ENCODE measurements at places on chromosomes 6 and 20.

DNA sequence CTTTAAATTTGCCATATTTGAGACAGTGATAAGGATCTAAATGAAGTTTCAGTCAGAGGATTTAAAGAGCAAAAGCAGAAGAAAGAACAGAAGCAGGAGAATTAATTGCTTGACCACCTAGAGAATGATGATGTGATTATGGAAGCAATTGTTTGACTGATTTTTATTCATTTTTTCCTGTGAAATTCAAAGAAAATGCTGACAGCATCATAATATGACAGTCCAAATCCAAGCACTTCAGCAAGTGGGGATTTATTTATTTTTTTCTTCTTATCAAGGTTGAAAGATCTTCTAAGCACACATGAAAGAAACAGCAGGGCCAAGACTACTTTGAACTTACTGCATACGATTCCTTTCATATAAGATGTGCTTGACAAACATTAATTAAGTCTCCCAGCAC lies 125.2 kb downstream of the BMP2 start:
- no peaks in the 10 kb centered on the region for H3K27me3 ChIP-seq
- H3K27ac ChIP-seq, result no peak overlapping the region
- no peaks in the 10 kb centered on the region for H3K4me1 ChIP-seq
- H3K36me3 ChIP-seq, result no peaks in the 10 kb centered on the region

DNA sequence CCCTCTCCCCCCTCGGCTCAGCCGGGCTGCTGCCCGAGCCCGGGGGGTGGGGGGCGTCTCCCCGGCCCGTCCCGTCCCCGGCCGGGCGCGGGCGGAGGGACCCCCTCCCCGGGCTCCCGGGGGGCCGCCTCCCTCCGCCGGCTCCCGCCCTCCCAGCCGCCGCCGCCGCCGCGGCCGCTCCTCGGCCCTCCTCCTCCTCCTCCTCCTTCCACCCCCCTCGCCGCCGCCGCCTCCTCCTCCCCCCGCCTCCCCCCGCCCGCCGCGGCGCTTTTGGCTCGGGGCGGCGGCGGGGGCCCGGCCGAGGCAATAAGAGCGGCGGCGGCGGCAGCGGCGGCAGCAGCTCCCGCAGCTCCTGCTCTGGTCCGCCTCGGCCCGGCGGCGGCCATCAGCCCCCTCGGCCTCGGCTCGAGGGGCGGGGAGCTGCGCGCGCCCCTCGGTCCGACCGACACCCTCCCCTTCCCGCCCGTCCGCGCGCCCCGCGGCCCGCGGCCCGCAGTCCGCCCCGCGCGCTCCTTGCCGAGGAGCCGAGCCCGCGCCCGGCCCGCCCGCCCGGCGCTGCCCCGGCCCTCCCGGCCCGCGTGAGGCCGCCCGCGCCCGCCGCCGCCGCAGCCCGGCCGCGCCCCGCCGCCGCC lies 38.7 kb downstream of the GNAS start:
- peak overlapping the region; percentile 85 for H3K27ac ChIP-seq
- peak overlapping the region; percentile 72 for H3K4me3 ChIP-seq
- H3K4me1 ChIP-seq, result peaks cover 54% of the 10 kb centered on the region

GRCh38 chr20:13613917-13614316 lies 24.8 kb downstream of the TASP1 start:
- no peak overlapping the region for H3K27ac ChIP-seq
- no peak for DNase-seq
- H3K4me1 ChIP-seq, result no peaks in the 10 kb centered on the region
- H3K27me3 ChIP-seq, result no peaks in the 10 kb centered on the region
- H3K4me3 ChIP-seq, result no peak overlapping the region
- peaks cover 50% of the 10 kb centered on the region for H3K36me3 ChIP-seq

GRCh38 chr20:61812845-61813485 lies 252.7 kb downstream of the TAF4 start:
- no peaks in the 10 kb centered on the region for H3K27me3 ChIP-seq
- DNase-seq, result no peak
- no peaks in the 10 kb centered on the region for H3K4me1 ChIP-seq

GRCh38 chr6:161076181-161076677 lies 84.7 kb downstream of the MAP3K4 start:
- H3K36me3 ChIP-seq, result peaks cover 16% of the 10 kb centered on the region
- H3K27me3 ChIP-seq, result no peaks in the 10 kb centered on the region
- DNase-seq, result no peak
- H3K27ac ChIP-seq, result no peak overlapping the region
- H3K4me1 ChIP-seq, result peaks cover 6% of the 10 kb centered on the region

DNA sequence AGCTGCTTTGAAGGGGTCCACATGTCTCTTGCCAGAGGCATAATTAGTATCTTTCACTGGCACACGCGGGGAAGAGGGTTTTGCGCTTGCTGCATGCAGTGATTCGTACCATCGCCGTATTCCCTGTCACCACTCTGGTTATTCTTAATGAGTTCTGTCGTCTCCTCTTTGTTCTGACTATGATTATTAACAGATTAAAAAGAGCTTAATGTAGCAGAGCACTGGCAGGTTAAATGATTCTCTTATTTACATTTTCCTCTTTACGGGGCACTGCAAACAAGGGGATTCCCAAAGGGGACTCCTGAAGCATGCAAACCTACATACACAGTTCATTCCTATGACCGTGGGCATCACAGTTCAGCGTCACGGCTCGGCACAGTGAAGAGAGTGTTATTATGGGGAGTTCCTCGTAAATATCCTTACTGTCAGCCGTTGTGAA lies 204.8 kb downstream of the DTNBP1 start:
- peaks cover 86% of the 10 kb centered on the region for H3K36me3 ChIP-seq
- H3K27ac ChIP-seq, result peak overlapping the region; percentile 35
- DNase-seq, result no peak
- H3K4me3 ChIP-seq, result no peak overlapping the region

GRCh38 chr6:158242071-158242606 lies 70.1 kb upstream of the TULP4 start:
- peak overlapping the region; percentile 2 for H3K27ac ChIP-seq
- no peak for DNase-seq
- no peaks in the 10 kb centered on the region for H3K27me3 ChIP-seq

- no peak for DNase-seq
- peaks cover 57% of the 10 kb centered on the region for H3K27me3 ChIP-seq
- H3K27ac ChIP-seq, result no peak overlapping the region
- H3K4me3 ChIP-seq, result no peak overlapping the region
- H3K4me1 ChIP-seq, result peaks cover 5% of the 10 kb centered on the region
These were observed 85.2 kb upstream of the ECI2 start for GRCh38 chr6:4220558-4220957.

DNA sequence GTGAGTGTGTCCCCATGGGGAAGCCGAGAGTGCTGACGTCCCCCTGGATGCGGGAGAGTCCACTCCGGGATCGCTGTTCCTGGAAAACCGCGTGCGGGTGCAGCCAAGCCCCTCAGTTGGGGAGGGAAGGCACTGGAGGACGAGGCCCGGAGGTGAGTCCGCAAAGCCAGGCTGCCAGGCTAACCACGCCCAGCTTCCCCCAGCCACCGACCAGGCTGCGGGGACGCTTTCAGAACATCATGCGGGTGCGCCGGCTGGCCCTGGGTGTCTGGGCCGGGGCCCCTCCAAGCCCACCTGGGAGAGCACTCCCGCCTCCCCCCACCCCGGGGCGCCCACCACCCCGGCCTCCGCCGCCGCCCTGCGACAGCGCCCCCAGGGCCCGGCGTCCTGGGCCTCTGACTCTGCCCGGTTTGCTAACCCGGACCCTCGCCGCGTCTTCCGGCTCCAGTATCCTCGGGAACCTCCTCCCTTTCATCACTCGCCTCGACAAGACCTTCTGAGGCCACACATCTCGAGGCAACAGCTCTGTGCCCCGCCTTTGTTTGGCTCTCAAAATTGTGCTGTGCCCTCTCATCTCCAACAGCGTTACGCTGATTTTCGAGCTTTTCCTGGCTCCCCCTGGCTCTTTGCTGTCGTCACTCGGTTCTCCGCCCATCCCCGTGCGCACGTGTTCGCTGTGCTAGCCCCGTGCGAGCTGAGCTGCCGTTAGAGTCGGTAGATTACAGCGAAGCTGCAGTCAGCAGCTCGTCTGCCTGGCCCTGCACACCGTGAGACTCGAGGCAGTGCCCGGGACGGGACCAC lies 47.1 kb upstream of the ENTPD6 start:
- H3K27ac ChIP-seq, result peak overlapping the region; percentile 86
- peaks cover 13% of the 10 kb centered on the region for H3K27me3 ChIP-seq
- DNase-seq, result peak; percentile 78
- H3K36me3 ChIP-seq, result no peaks in the 10 kb centered on the region

DNA sequence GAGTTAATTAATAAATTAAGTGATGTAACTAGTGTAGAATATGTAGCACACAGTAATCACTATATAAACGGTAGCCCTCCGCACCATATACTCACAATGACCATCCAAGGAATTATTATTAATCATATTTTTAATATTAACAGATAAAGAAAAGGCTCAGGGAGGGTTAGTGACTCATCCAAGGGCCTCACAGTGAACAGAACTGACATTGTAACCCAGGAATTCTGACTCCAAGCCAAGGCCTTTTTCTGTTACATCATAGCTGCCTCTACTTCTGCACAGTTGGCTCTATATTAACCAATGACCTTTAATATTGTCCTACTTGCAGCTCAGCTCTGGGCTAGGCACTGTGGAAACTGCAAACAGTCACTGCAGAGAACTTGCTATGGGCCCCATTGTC lies 117.5 kb upstream of the SIRPG start:
- DNase-seq, result no peak
- H3K4me1 ChIP-seq, result peaks cover 15% of the 10 kb centered on the region
- H3K27me3 ChIP-seq, result peaks cover 3% of the 10 kb centered on the region
- no peak overlapping the region for H3K4me3 ChIP-seq
- no peaks in the 10 kb centered on the region for H3K36me3 ChIP-seq
- no peak overlapping the region for H3K27ac ChIP-seq

GRCh38 chr6:34958734-34959133 lies 69.7 kb downstream of the ANKS1A start:
- peaks cover 4% of the 10 kb centered on the region for H3K36me3 ChIP-seq
- no peaks in the 10 kb centered on the region for H3K27me3 ChIP-seq
- H3K4me1 ChIP-seq, result peaks cover 22% of the 10 kb centered on the region
- no peak overlapping the region for H3K4me3 ChIP-seq
- DNase-seq, result no peak
- H3K27ac ChIP-seq, result no peak overlapping the region

DNA sequence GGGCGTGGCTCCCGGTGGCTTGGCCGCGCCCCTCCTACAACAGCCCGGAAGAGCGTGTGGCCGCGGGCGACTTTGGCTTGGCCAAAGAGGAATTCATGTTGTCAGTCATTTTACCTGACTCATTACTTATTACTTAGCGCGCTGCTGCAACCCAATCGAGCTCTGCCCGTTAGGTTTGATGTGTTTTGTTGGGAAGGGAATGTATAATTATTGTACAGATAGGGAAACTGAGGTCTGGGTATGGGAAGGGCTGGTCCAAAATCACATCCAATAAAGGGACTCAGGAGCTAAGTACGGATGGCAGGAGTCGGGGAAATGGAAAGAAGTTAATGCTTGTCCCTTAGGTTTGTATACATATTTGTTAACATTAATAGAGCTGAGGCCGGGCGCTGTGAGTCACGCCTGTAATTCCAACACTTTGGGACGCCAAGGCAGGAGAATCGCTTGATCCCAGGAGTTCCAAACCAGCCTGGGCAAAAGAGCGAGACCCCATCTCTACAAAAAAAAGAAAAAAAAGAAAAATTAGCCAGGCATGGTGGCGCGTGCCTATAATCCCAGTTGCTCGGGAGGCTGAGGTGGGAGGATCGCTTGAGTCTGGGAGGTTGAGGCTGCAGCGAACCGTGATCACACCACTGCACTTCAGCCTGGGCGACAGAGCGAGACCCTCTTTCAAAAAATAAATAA lies 639 bp upstream of the ZNF335 start:
- peak overlapping the region; percentile 100 for H3K27ac ChIP-seq
- no peak for DNase-seq
- H3K27me3 ChIP-seq, result no peaks in the 10 kb centered on the region
- H3K4me3 ChIP-seq, result peak overlapping the region; percentile 80
- H3K36me3 ChIP-seq, result peaks cover 41% of the 10 kb centered on the region

- H3K4me1 ChIP-seq, result peaks cover 6% of the 10 kb centered on the region
- H3K4me3 ChIP-seq, result no peak overlapping the region
- H3K36me3 ChIP-seq, result no peaks in the 10 kb centered on the region
- no peak for DNase-seq
These were observed 20.6 kb upstream of the QKI start for GRCh38 chr6:163393923-163394322.

- peak overlapping the region; percentile 96 for H3K27ac ChIP-seq
- H3K27me3 ChIP-seq, result peaks cover 5% of the 10 kb centered on the region
- peak; percentile 79 for DNase-seq
- peaks cover 29% of the 10 kb centered on the region for H3K36me3 ChIP-seq
These were observed 41.9 kb upstream of the SUPT3H start for GRCh38 chr6:45419571-45420082.

GRCh38 chr6:100246206-100246605 lies 218.5 kb downstream of the SIM1 start:
- no peak overlapping the region for H3K4me3 ChIP-seq
- H3K4me1 ChIP-seq, result no peaks in the 10 kb centered on the region
- no peak for DNase-seq
- no peaks in the 10 kb centered on the region for H3K36me3 ChIP-seq
- no peaks in the 10 kb centered on the region for H3K27me3 ChIP-seq
- no peak overlapping the region for H3K27ac ChIP-seq

DNA sequence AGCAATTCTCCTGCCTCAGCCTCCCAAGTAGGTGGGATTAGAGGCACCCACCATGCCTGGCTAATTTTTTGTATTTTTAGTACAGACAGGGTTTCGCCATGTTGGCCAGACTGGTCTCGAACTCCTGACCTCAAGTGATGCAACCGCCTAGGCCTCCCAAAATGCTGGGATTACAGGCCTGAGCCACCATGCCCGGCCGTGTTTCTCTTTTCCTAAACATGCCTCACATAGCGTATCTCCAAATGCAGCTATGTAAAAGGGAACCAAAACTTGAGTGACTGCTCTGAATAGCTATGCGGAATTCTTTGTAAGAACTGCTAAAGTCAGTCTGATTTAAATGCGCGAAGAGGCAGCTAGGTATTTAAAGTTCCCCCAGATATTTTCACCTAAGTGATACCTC lies 20.5 kb downstream of the BPIFA2 start:
- H3K4me3 ChIP-seq, result no peak overlapping the region
- H3K27me3 ChIP-seq, result no peaks in the 10 kb centered on the region
- no peaks in the 10 kb centered on the region for H3K36me3 ChIP-seq
- no peak overlapping the region for H3K27ac ChIP-seq
- H3K4me1 ChIP-seq, result no peaks in the 10 kb centered on the region

DNA sequence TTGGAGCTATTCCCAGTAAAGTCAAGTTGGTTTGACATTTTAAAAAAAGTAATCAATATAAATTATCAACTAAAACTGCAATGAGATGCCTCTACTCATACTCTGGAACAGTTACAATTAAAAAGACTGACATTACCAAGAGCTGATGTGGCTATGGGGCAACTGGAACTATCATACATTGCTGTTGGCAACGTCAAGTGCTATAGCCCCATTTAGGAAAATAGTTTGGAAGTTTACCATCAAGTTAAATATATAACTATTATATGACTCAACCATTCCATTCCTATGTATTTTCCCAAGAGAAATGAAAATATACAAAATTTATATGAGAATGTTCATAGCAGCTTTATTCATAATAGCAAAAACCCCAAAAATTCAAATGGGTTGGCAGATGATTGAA lies 111.4 kb upstream of the HDGFL1 start:
- DNase-seq, result no peak
- H3K4me3 ChIP-seq, result no peak overlapping the region
- H3K36me3 ChIP-seq, result no peaks in the 10 kb centered on the region
- H3K27ac ChIP-seq, result no peak overlapping the region
- no peaks in the 10 kb centered on the region for H3K27me3 ChIP-seq
- no peaks in the 10 kb centered on the region for H3K4me1 ChIP-seq

All from activated T-cell treated with anti-CD3 and anti-CD28 coated beads, Interleukin-2, amount 50 U/mL, for 24 hours (primary cell).